Activated T-helper 1 cell treated with Interleukin-2 at 50 U/mL for 16 hours (primary cell): ENCODE measurements at places on chromosomes 4 and X.

GRCh38 chr4:27218013-27218412, 357.4 kb downstream of the STIM2 start:
- DNase-seq, result no peak

- no peak for DNase-seq
Measured at GRCh38 chr4:1231637-1232360, 17.1 kb downstream of the CTBP1 start.

DNA sequence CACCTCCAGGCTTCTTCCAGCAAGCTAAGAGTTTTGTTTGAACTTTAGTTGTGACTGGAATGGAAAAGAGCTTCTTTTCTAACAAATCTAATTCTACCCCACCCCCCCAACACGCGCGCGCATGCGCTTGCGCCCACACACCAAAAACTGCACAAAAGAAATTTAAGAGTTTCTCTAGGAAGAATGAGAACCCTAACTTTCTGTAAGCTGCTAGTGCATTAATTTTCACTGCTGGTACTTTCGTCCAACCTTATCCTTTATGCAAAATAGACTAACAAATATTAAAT, 9.0 kb upstream of the INTU start:
- DNase-seq, result no peak

DNA sequence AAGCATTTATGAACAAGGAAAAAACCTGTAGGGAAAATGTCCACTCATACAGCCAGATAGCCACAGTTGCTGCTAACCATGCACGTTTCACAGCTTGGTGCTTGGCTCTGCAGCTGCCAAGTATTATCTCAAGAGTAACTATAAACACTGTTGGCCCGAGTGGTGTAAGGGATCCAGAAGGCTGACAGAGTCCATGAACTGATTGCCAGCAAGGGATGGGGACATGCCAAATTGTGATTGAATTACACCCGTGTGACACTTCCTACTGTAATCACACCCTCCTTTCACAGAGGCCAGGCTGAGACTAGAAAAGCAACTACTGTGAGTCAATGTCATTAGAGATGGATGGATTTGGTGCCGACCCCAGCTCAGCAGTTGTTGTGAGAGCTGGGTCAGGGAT, 223.9 kb upstream of the ANKRD50 start:
- DNase-seq, result no peak

DNA sequence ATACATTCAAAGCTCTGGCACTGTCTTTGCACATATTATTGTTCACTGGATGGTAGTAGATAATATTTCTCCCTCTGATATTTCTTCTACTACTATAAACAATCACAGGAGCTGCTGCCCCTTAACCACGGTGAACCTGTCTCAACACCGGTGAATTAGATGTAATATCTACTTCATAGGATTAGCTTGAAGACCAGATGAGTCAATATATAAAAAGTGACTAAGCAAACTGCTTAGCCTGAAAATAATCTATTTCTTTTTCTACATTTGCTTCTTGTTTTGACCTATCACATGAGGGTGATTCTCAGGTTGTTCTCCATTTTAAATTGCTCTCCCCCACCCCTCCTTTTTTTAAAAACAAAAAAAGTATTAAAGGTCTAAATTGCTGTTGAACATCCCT, 645.5 kb downstream of the ANKRD50 start:
- DNase-seq, result no peak

DNA sequence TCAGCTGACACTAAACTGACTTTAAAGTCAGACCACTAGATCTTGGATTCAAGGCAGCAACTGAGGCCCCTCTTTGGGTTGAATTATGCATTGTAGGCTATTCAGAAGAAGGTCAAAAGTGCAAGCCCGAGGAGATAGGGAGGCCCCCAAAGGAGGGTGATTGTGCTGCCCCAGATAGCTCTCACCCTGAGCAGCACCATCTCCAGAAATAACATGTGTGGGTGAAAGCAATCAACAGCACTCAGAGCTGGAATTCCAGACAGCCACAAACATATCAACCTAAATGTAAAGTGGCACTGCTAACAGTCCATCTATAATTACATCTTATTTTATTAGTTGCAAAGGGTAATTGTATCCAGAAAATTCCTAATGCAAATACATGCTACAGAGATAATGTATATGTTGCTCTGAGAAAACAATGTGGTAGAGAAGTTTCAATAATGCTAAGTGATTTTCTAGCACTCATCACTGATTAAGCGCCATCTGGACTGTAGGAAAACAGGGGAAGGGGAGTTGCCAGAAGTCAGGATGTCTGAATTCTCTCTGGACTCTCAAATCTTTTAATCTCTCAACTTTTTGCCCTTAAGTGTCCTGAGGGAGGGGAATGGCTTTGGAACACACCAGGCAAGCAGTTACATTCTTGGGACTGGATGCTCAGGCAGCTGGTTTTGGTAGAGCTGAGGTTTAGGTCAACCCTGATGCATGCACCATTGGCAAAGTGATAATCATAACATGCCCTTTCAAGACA, 61.8 kb upstream of the SFRP2 start:
- no peak for DNase-seq

- no peak for DNase-seq
Measured at GRCh38 chrX:133670383-133670782, 255.1 kb upstream of the GPC4 start.

GRCh38 chrX:13254076-13254785, 65.6 kb downstream of the ATXN3L start:
- no peak for DNase-seq

- peak; percentile 29 for DNase-seq
Measured at GRCh38 chr4:36285784-36286480, 4.5 kb downstream of the DTHD1 start.

DNA sequence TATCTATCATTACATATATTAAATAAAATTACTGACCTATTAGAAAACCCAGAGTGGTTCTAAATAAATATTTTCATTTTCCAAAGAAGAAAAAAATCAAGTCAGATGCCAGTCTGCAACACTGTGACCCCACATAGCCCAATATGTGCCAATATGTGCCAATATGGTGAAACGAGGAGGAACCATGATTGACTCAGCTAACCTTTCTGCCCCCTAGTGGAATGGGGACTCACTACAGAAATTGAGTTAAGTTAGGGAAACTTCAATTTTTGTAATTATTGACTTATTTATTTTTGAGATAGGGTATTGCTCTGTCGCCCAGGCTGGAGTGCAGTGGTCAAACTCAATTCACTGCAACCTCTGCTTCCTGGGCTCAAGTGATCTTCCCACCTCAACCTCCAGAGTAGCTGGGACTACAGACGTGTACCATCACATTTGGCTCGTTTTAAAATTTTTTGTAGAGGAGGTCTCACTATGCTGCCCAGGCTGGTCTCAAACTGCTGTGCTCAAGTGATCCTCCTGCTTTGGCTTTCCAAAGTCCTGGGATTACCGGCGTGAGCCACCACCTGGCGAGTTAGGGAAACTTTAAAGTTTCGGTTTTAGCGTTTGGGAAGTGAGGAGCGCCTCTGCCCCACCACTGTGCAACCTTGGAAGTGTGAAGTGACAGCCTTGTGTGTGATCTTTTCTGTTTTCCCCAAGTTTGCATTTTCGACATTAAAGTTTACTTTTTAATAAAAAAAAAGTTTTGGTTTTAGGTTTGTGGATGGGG, 116.8 kb upstream of the SHISA3 start:
- DNase-seq, result no peak

- DNase-seq, result no peak
Measured at GRCh38 chr4:63556332-63556731, 852.9 kb downstream of the TECRL start.

GRCh38 chrX:118726887-118727685, at the start of gene IL13RA1:
Gene IL13RA1, plus strand, starts transcription at chrX:118727606. Its CDS starts 33 bp downstream, at chrX:118727639.
- no peak for DNase-seq

GRCh38 chrX:20352935-20353336, 86.2 kb upstream of the RPS6KA3 start:
- DNase-seq, result no peak

DNA sequence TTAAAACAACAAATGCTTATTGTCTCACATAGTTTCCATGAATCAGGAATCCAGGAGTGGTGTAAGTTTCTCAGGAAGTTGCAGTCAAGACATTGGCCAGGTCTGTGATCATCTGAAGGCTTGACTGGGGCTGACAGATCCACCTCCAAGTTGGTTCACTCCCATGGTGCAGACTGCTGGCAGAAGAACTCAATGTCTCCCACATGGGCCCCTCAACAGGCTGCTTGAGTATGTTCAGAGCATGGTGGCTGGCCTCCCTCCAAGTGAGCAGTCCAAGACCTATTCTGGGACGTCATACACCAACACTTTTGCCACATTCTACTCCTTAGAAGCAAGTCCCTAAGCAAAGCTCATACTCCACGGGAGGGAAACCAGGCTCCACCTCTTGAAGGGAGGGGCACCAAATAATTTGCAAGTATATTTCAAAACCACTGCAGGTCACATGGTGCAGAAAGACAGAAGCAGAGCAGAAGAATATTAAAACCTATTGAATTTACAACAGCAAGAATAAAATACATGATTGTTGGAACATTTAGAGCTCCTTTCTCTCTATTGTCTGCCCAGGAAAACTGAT, 35.3 kb downstream of the LGI2 start:
- DNase-seq, result no peak

DNA sequence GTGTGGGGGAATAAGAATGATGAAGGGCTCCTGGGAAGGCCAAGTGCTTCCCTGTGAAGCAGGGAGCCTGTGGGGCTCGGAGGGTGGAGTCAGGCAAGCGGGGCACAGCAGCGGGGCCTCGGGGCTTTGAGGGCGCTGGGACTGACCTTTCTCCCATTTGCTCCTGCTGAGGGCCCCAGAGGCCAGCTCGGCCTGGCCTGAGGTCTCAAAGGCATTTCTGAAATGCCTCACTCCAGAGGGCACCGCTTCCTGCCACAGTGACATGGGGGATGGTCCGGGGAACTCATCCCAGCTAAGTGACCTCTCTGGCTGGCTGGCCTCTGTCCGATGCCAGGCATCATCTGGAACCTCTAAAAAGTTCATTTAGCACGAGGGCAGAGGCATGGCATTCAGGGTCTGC, 98.8 kb upstream of the STX18 start:
- DNase-seq, result no peak

DNA sequence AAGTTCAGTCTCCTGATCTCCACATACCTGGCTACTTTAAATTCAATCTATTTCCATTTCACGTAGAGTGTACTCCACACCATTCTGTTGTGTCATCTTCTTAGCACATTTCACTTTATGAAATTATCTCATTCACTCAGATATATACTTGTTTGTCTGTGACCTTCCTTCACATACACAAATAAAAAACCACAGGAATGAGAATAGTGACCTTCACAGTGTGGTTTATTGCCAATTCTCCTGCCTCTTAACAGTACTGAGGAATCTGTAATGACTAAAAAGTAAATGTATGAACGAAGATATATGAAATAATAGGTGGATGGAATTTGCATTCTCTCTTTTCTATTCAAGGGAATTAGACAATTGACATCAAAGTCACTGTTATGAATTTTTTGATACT, 183.9 kb upstream of the PCDH7 start:
- DNase-seq, result no peak

GRCh38 chr4:75637176-75637575, 6.8 kb upstream of the CDKL2 start:
- DNase-seq, result no peak

GRCh38 chr4:55437356-55437796, 41.6 kb downstream of the TMEM165 start:
- DNase-seq, result no peak

- no peak for DNase-seq
Measured at GRCh38 chr4:62194342-62194741, 994.2 kb downstream of the ADGRL3 start.

DNA sequence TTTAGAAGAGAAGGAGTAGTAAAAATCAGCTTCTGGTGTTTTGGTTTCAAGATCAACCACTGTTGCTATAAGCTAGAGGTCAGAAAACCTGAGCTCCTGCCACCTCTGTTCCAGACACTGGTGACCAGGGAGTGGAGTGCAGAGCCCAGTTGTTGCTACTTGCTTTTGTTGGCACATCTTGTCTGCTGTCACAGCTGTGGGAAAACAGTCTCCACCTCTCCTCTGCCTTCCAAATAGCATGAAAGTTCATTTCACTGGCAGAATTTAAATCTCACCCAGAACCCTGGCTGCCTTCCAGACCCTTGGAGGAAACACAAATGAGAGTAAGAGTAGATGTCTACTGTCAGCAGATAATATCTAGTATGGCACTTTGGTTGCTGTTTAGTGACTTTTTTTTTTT, 297.5 kb upstream of the KLF3 start:
- no peak for DNase-seq

DNA sequence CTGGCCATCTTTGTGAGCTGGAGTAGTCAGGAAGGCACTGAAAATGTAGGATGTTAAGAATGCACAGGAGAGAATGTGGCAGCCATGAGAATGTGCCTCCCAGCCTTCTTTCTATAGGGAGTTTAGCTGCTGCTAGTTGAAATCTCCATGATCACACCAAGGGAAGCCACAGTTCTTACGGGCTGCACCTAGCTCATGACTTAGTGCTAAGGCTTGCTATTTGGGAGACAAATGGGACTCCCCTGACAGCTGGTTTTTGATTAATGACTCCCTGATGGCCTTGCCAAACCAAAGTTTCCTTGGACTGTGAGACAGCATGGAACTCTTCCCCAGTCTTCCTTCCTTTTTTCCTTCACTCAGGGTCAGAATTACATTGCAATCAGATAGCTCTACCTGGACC, 9.2 kb downstream of the CTSO start:
- DNase-seq, result no peak

- DNase-seq, result no peak
Measured at GRCh38 chrX:136032370-136032769, 47.1 kb downstream of the SLC9A6 start.

GRCh38 chr4:86484241-86484640, 109.9 kb upstream of the PTPN13 start:
- no peak for DNase-seq

DNA sequence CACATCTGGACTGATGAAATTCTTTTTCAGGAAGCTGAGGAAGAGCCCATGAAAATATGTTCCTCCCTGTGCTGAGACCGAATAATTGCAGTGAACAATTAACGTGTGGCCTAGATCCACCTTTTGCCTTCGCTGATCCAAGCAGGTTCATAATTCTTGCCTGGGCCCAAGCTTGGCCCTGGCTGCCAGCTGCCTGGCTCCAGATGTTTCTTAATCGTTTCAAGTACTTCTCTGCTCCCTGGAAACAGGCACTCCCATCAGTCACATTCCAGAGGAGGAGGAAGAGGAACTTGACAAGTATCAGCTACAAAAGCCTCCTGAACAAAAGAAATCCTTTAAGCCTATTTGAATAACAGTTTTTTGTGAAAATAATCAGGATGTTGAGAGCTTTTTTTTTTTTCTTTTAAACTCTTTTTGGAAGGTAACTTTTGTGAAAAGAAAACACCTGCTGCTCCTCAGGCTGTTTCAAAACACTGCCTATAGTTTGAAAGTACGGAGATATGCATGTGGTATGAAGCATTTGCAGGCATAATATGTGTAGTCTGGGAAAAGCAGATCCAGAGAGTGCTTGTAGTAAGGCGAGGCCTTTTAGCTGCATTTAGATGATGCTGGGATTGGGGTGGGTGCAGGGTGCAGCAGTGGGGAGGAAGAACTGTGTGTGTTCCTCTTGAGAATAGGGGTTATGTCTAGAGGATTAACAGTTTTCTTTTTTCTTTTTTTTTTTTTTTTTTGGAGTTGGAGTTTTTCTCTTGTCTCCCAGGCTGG, 154.4 kb downstream of the PTTG2 start:
- DNase-seq, result no peak

DNA sequence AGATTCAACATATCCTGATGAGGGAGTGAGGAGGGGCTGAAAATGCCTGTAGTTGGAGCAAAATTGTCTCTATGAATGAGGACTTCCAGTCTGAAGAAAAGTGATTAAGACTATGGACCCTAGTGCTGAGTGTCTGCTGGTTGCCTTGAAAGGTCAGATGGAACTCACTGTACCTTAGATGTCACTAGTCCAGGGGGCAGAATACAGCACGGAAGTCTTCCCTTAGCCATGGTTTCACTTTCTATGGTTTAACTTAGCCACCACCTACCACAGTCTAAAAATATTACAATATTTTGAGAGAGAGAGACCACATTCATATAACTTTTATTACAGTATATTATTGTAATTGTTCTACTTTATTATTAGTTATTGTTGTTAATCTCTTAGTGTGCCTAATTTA, 223.1 kb downstream of the FMR1NB start:
- no peak for DNase-seq
